ENCODE measurements at places on chromosomes 11 and 22.

- no peak for DNase-seq
These were observed 15.6 kb downstream of the MPPED1 start for GRCh38 chr22:43427296-43428004.

DNA sequence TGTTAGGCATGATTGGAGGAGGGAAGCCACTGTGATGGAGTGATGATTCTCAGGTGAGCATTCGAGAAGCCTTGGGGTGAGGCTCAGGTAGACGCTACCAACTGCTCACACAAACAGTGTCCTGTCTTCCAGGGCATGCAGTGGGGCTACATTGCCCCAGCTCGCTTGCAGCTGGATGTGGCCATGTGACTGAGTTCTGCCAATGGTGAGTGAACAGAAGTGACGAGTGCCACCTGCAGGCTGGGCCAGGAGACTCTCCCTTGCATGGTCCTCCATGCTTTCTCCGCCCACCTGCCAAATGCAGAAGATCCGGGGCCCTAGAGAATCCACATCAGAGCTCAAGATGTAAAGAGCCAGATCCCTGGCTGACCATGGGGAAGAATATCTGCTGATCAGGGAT lies 195.9 kb downstream of the BCR start:
- DNase-seq, result no peak

- no peak for DNase-seq
These were observed 257.7 kb downstream of the TBC1D22A start for GRCh38 chr22:47020166-47020565.

GRCh38 chr22:27603800-27604144 lies 197.8 kb downstream of the MN1 start:
- no peak for DNase-seq

DNA sequence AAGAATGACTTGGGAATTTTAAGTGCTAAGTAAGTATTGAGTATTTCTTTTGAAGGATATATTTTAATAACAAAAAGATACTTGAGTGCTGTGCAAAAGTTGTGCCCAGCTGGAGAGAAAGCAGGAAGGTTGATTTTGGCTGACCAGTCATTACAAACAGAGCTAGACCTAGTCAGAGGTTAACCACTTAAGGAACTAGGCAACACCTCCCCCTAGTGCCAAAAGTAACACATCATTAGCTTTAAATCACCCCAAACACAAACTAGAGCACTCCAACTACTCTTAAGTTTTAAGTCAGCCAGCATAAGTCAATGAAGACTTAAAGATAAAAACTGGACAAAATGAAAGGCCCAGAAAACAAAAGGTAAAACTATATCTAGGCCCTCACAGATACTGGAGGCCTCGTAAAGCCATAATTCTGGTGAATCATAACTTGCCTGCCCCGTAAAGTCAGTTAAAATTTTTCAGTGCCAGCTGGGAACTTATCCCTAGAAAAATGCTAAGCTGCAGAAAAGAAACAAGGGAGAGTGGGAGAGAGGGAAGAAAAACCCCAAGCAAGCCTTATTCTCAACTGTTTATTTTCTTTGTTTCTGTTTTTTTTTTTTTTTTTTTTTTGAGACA lies 4.6 kb downstream of the TMEM9B start:
- DNase-seq, result peak; percentile 28

- no peak for DNase-seq
These were observed 213.9 kb upstream of the ISX start for GRCh38 chr22:34851918-34852662.

GRCh38 chr22:37077802-37078448 lies 26.4 kb downstream of the KCTD17 start:
- peak; percentile 46 for DNase-seq

DNA sequence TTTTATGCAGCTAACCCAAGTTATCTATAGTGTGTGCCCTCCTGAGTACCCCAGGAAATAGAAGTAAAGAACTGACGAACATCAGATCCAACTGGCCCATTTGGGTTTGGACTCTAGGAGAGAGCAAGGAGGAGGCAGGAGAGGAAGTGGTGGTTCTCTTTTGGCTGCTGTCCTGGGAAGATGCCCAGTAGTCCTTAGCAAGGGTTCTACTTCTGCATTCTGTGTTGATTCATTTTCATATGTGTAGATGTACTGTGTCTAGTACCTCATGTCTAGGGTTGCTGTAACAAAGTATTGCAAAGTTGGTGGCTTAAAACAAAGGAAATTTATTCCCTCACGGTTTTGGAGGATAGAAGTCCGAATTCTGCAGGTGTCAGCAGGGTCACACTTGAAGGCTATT lies 6.6 kb upstream of the MMP27 start:
- no peak for DNase-seq

GRCh38 chr11:128155590-128155989 lies 431.8 kb downstream of the ETS1 start:
- DNase-seq, result no peak

GRCh38 chr11:10861799-10862198 lies 3.9 kb upstream of the ZBED5 start:
- DNase-seq, result no peak

DNA sequence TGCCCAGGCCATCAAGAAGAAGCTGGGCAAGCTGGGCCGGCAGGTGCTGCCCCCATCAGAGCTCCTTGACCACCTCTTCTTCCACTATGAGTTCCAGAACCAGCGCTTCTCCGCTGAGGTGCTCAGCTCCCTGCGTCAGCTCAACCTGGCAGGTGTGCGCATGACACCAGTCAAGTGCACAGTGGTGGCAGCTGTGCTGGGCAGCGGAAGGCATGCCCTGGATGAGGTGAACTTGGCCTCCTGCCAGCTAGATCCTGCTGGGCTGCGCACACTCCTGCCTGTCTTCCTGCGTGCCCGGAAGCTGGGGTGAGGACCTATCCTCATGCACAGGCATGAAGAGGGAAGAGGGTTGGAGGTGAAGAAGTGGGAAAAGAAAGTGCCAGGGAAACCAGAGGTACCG lies 5.3 kb upstream of the NHERF4 start:
- DNase-seq, result no peak

DNA sequence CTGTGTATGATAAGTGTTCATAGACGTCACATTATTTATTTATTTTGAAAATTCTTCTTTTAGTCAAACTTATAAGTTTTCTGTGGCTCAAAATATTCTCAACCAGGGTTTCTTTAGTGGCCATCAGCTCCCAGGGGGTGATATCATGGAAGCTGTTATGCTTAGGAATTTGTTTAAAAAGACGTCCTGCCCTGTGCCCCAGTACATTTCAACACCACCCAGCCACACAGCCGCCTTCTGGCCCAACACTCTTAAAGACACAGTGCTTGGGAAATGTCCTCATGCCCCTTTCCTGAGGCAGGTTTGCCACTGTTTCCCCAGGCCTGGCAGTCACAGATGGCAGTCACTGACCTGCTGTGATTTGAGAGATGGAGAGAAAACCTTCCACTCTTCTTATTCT lies 19.9 kb downstream of the TSKU start:
- DNase-seq, result no peak
